ENCODE measurements at places on chromosomes 2 and 18. TPM values are rescaled to one million over a fixed set of nuclear protein-coding genes. Genes with fewer than 3 reads are reported as not detected.

Gene LIMS4
- 0.46 TPM for total RNA-seq

Gene PRSS56
- not detected for total RNA-seq

- H3K4me1 ChIP-seq: no peaks in the 10 kb centered on the region
- no peaks in the 10 kb centered on the region for H3K36me3 ChIP-seq
- H3K27me3 ChIP-seq: no peaks in the 10 kb centered on the region
- no peak overlapping the region for H3K4me3 ChIP-seq
- no peak overlapping the region for H3K27ac ChIP-seq
These were observed 231.7 kb downstream of the MTX2 start for GRCh38 chr2:176500901-176501300.

GRCh38 chr2:224173210-224173609 is 134.1 kb upstream of the SERPINE2 start:
- no peaks in the 10 kb centered on the region for H3K27me3 ChIP-seq
- no peak overlapping the region for H3K4me3 ChIP-seq
- DNase-seq: no peak
- H3K36me3 ChIP-seq: no peaks in the 10 kb centered on the region
- no peak overlapping the region for H3K27ac ChIP-seq

- no peaks in the 10 kb centered on the region for H3K27me3 ChIP-seq
- no peak for DNase-seq
- no peaks in the 10 kb centered on the region for H3K4me1 ChIP-seq
- H3K27ac ChIP-seq: no peak overlapping the region
- peaks cover 8% of the 10 kb centered on the region for H3K36me3 ChIP-seq
- H3K4me3 ChIP-seq: no peak overlapping the region
These were observed 18.0 kb downstream of the SUCLG1 start for GRCh38 chr2:84441036-84441435.

DNA sequence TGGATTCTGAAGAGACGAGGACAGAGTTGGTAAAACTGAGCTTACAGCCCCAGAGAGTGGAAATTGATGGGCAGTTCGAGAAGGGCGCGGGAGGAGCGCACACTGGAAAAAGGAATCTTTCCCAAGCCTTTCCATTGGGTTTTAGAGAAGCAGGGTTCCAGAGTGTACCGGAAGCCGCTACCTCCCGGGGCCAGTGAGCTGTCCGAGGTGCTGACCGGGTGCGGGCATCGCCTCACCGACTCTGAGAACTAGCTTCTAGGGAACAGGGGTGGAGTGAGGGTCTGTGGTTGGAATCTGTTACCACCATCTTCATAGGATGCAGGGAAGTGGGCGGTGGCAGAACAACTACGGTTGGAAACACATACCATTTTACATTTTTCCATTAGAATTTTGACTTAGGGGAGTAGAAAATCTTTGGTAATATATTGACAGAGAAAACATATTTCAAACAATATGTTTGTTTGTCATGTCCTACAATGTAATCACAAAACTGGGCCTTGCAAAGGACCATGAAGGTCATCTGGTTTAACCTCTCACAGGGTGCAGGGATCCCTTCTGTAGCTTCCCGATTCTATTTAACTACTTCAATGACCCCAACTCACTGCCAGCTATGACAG is 724 bp downstream of the NMS start:
- no peak overlapping the region for H3K4me3 ChIP-seq
- no peaks in the 10 kb centered on the region for H3K36me3 ChIP-seq
- no peaks in the 10 kb centered on the region for H3K27me3 ChIP-seq
- H3K27ac ChIP-seq: no peak overlapping the region
- no peaks in the 10 kb centered on the region for H3K4me1 ChIP-seq
- no peak for DNase-seq

DNA sequence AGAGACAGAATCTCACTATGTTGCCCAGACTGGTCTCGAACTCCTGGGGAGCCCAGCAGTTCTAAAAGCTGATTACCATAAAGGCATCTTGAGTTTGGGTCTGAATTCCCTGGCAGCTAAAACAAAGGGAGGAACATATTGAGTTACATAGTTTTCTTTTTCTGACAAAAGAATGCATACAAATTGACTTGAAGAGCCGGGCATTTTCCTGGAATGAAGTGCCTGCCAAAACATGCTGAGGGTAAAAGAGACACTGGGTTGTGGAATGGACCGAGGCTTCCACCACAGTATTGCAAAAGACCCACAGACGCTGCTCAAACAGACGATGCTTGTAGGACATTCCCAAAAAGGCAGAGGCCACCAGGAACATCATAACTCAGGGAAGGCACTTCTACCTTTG is 35.1 kb upstream of the ROCK2 start:
- H3K27me3 ChIP-seq: no peaks in the 10 kb centered on the region
- H3K27ac ChIP-seq: no peak overlapping the region
- no peak overlapping the region for H3K4me3 ChIP-seq
- no peaks in the 10 kb centered on the region for H3K36me3 ChIP-seq
- no peak for DNase-seq

GRCh38 chr2:102788885-102789260 is 27.0 kb downstream of the TMEM182 start:
- no peak overlapping the region for H3K4me3 ChIP-seq
- H3K4me1 ChIP-seq: no peaks in the 10 kb centered on the region
- DNase-seq: no peak

- H3K4me3 ChIP-seq: no peak overlapping the region
- no peaks in the 10 kb centered on the region for H3K36me3 ChIP-seq
- no peaks in the 10 kb centered on the region for H3K27me3 ChIP-seq
- no peak for DNase-seq
- no peak overlapping the region for H3K27ac ChIP-seq
These were observed 138.4 kb downstream of the FAM210A start for GRCh38 chr18:13587937-13588336.

- H3K27ac ChIP-seq: no peak overlapping the region
- H3K36me3 ChIP-seq: no peaks in the 10 kb centered on the region
- no peak overlapping the region for H3K4me3 ChIP-seq
These were observed 605.6 kb upstream of the SLC39A10 start for GRCh38 chr2:195051401-195051800.

DNA sequence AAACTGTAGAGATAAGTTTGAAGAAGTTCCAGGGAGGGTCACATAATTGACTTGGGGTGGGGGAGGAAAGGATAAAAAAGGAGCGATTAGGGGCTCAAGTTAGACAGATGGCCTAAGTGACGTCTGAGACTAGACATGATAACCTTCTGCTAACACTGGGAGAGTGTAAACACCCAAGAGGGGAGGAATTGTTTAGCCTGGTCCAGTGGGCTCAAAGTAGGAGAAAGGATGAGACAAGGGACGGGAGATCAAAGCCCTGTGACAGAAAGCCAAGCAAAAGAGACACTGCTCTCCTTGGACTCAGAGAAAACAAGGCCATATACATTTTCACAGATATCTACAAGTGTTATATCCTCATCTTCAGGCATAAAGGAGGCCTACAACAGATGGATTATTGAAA is 45.5 kb upstream of the IHH start:
- H3K27me3 ChIP-seq: no peaks in the 10 kb centered on the region
- no peaks in the 10 kb centered on the region for H3K4me1 ChIP-seq
- no peaks in the 10 kb centered on the region for H3K36me3 ChIP-seq
- no peak overlapping the region for H3K4me3 ChIP-seq
- H3K27ac ChIP-seq: no peak overlapping the region
- no peak for DNase-seq

GRCh38 chr18:52679354-52679753 is 339.4 kb downstream of the DCC start:
- H3K27ac ChIP-seq: no peak overlapping the region
- no peaks in the 10 kb centered on the region for H3K4me1 ChIP-seq
- no peak for DNase-seq
- no peaks in the 10 kb centered on the region for H3K36me3 ChIP-seq
- H3K27me3 ChIP-seq: no peaks in the 10 kb centered on the region

- DNase-seq: no peak
- no peaks in the 10 kb centered on the region for H3K27me3 ChIP-seq
- H3K27ac ChIP-seq: no peak overlapping the region
- no peak overlapping the region for H3K4me3 ChIP-seq
- H3K4me1 ChIP-seq: peaks cover 4% of the 10 kb centered on the region
These were observed 32.7 kb downstream of the ZNF516 start for GRCh38 chr18:76462326-76462694.

GRCh38 chr2:42386682-42387081 is 25.7 kb upstream of the COX7A2L start:
- no peaks in the 10 kb centered on the region for H3K27me3 ChIP-seq
- no peak for DNase-seq

DNA sequence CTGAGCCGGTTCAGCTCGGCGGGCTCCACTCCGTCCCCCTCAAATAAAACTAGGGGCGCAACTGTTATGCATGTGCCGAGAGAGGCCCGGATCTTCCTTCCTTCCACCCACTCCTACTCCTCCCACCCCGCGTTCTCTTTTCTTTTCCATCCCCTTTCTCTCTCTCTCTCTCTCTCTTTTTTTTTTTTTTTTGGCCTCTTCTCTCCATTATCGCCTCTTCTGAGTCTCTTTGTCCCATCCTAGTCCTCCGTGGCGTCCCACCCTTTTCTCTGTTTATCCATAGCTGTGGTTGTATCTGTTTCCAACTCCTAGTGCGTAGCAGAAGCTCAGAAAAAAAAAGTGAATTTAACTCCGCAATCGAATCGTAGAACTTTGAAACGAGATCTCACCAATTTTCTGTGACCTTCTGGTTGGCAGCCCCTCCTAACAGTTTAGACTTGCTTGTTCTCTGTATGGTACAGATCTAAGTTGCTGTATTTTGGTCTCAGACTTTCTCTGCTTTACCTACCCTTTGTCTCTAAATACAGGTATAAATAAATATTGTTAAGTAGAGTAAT is 3.6 kb downstream of the RAX start:
- DNase-seq: no peak
- H3K4me1 ChIP-seq: no peaks in the 10 kb centered on the region
- no peaks in the 10 kb centered on the region for H3K36me3 ChIP-seq
- no peak overlapping the region for H3K27ac ChIP-seq
- H3K27me3 ChIP-seq: peaks cover 7% of the 10 kb centered on the region
- H3K4me3 ChIP-seq: no peak overlapping the region

DNA sequence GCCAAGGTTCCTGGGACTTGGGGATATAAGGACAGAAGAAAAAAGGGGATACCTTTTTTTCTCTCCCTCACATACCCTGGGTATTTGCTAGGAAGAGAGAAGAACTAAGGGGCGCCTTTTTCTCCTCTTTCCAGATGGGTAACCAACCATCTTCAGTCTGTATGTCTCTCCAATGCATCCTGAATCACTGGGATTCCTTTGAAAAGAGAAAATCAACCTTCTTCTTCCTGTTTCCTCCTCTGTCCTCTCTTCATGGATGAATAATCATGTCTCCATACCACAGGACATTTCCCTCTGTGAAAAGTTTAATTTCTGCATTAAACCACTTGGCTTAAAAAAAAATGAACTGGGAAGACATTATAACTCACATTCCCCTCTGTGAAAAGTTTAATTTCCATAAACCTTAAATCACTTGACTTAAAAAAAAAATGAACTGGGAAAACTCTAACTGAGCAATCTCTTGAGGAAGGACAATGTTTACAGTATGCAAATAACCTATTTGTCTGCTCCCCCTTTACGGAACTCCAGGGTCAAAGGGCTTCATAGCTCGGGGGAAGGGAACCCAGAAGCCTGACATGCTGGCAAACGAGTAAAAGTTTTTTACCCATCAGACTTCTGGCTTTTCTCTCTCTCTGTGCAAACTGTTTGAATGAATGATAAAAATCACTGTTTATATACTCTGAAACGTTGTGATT is 56.7 kb upstream of the FAM98A start:
- no peaks in the 10 kb centered on the region for H3K36me3 ChIP-seq
- no peaks in the 10 kb centered on the region for H3K4me1 ChIP-seq
- no peak overlapping the region for H3K27ac ChIP-seq
- H3K27me3 ChIP-seq: no peaks in the 10 kb centered on the region
- DNase-seq: no peak

- no peaks in the 10 kb centered on the region for H3K27me3 ChIP-seq
- H3K27ac ChIP-seq: no peak overlapping the region
- no peaks in the 10 kb centered on the region for H3K36me3 ChIP-seq
- no peaks in the 10 kb centered on the region for H3K4me1 ChIP-seq
These were observed 757.7 kb upstream of the ID2 start for GRCh38 chr2:7924023-7924762.

DNA sequence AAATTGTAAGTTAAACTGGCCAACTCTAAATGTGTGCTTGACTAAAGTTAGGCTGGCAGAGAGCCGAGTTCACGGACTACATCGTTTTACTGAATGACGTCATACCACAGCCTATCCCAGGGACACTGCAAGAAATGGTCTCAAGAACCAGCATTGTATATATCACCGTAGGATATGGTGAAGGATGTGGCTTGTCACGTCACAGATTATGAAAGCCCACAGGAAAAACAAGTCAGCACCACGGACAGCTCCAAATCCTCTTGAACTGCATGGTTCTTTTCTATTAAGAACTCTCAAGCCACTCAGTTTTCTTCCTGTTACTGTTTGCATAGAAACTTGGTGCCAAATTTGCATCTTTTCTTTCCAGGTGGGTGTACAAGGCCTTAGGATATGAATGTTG is 85.1 kb upstream of the ACAA2 start:
- no peaks in the 10 kb centered on the region for H3K36me3 ChIP-seq
- H3K27me3 ChIP-seq: no peaks in the 10 kb centered on the region
- no peak overlapping the region for H3K27ac ChIP-seq
- no peaks in the 10 kb centered on the region for H3K4me1 ChIP-seq

DNA sequence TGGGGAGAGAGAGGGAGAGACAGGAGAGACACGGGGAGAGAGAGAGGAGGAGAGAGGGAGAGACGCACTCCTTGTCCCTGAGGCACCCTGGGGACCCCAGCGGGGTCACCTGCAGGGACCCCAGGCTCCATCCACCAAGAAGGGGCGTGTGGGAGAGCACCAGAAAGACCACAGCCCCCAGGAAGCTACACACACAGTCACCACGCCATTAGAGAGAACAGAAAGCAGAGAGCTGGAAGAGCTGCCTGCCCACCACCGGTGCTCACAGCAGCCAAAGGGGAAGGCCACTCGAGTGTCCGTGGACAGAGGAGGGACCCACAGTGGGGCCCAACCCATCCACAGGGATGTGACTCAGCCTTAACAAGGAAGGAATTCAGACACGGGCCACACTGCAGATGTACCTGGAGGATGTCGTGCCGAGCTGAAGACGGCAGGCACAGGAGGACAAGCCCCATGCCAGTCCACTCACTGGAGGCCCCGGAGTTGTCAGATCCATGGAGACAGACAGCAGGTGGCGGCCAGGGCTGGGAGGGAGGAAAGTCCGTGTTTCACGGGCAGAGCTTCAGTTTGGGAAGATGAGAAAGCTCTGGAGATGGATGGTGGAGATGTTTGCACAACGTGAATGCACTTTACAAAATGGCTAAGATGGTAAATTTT is 11.5 kb upstream of the NFATC1 start:
- H3K4me1 ChIP-seq: peaks cover 2% of the 10 kb centered on the region
- H3K36me3 ChIP-seq: no peaks in the 10 kb centered on the region
- no peak for DNase-seq
- H3K4me3 ChIP-seq: no peak overlapping the region
- no peak overlapping the region for H3K27ac ChIP-seq

- peaks cover 55% of the 10 kb centered on the region for H3K4me1 ChIP-seq
- peaks cover 15% of the 10 kb centered on the region for H3K36me3 ChIP-seq
- H3K27ac ChIP-seq: peak overlapping the region; percentile 80
- peak overlapping the region; percentile 35 for H3K4me3 ChIP-seq
- DNase-seq: peak; percentile 54
- no peaks in the 10 kb centered on the region for H3K27me3 ChIP-seq
These were observed 35.1 kb downstream of the CD28 start for GRCh38 chr2:203741566-203741965.
